ENCODE measurements at places on chromosomes 4 and X.
A peak's percentile ranks its signal among the peaks of the same experiment; 100 is the strongest.

- DNase-seq = peak; percentile 70
Observed at GRCh38 chrX:37846934-37847732, at the start of gene DYNLT3. DYNLT3 (minus strand) TSS chrX:37847571; CDS start chrX:37847510, 61 bp downstream.

- DNase-seq = no peak
Observed at GRCh38 chrX:23598575-23598974, 68.7 kb upstream of the PRDX4 start.

- DNase-seq = peak; percentile 16
Observed at GRCh38 chrX:134460862-134461220, 876 bp downstream of the HPRT1 start.

- DNase-seq = no peak
Observed at GRCh38 chrX:71168134-71168533, 23.5 kb downstream of the NLGN3 start.

- DNase-seq = no peak
Observed at GRCh38 chrX:153573984-153574383, 25.0 kb downstream of the CCNQ start.

GRCh38 chr4:183505611-183506388 lies 942 bp downstream of the ING2 start:
- peak; percentile 83 for DNase-seq

GRCh38 chr4:123380728-123381716 lies 15.6 kb upstream of the SPRY1 start:
- DNase-seq = no peak

DNA sequence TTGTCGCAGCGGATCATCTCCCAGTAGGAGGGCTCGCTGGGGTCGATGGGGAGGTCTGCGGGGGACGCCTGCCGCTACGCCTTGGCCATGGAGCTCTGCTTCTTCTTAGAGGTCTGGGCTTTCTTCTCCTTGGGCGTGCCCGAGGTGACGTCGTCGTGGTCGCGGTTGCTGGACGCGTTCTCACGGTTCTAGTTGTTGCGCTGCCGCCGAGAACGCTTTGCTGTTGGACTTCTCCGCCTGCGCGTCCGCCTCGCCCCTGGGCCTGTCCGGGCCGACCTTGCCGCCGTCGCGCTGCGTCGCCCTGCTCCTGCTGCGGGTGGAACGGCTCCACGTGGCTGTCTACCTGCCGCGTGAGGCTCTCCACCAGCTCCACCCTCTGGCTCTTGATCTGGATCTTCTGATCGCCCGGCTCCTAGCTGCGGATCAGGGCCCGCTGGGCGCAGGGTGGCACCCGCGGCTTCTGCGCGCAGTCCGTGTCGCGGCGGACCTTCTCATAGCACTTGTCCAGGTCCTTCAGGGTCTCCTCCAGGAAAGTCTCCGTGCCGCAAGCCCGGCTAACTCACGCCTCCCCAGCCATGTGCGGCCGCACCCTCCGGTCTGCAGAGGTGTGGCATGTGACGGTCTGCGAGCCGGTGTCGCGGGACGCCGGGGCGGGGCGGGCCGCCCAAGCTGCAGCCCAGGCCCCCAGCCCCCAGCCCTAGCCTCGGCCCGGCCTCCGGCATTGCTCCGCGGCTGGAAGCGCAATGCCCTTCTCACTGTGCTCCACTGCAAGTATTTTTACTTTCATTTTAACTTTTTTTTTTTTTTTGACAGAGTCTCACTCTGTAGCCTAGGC lies 40.5 kb upstream of the OGT start:
- no peak for DNase-seq

GRCh38 chr4:73904491-73904890 lies 35.3 kb downstream of the CXCL1 start:
- DNase-seq = no peak

DNA sequence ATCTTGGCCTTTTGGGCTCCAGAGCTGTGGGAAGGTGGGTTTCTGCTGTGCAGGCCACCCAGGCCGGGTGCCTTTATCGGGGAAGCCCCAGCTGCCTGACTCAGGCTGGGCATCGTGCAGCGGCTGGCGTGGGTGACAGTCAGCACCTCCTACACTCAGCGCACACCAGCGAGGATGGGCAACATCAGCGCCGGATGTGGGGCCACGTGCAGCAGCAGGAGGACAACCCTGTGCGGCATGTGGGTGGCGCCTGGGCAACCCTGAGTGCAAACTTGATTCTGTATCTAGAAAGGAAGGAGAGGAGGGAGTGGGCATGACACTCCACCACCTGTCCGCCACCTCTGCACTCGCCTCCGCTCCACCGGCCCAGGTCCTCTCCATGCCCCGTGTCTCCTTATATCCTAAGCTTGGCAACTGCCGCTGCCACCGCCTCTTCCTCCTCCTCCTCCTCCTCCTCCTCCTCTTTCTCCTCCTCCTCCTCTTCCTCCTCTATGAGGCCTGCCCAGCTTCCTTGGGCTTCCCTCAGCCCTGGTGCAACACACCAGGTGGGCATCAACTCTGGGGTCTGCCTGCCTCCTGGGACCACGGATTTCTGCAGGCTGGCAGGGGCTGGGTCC lies 107.4 kb upstream of the AFAP1 start:
- DNase-seq = no peak

DNA sequence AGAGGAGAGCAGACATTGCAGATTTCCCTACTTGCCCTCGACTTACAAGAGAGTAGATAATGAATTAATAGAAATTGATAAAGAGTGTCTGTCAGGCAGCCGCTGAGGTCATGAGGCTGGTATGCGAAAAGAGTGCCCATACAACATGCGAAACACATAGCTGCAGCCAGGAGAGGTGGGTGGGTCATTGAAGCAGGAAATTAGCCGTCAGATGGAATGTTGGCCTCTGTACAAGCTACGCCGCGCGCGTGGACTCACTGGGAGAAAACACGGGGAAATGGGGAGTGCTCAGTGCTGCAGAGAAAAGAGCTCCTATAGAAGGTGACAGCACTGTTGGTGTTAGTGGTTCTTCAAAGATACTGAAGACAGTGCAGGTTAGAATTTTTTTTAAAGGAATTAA lies 125.1 kb downstream of the RAPGEF2 start:
- no peak for DNase-seq
